ENCODE measurements at places on chromosomes 7 and 10.

- no peak for DNase-seq
These were observed 595.5 kb downstream of the INHBA start for GRCh38 chr7:41107330-41107937.

GRCh38 chr10:114357515-114357996, 46.7 kb downstream of the AFAP1L2 start:
- DNase-seq: no peak

- DNase-seq: no peak
These were observed 724.5 kb upstream of the POT1 start for GRCh38 chr7:125654076-125654475.

- no peak for DNase-seq
These were observed 7.3 kb downstream of the SCART1 start for GRCh38 chr10:133461027-133461426.

GRCh38 chr7:4144172-4144701, 537.9 kb upstream of the FOXK1 start:
- no peak for DNase-seq

- no peak for DNase-seq
These were observed 112.8 kb downstream of the PTEN start for GRCh38 chr10:87976101-87976743.

DNA sequence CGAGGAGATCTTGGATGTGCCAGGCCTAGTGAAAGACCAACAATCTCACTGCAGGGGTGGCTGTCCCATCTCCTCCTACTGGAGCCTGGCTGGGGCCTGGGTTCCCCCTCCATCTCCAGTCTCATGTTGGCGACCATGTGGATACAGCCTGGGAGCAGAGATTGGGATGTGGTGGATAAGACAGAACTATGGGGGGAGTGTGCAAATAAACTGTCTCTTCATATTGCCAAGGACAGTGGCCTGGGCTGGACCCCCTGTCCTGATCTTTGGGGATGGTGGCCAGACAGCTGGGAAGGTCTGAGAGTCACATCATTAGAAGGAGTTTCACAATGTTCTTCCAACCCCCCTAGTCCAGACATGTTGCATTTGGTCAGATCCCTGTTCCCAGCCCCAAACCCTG, 5.8 kb upstream of the MINDY4 start:
- no peak for DNase-seq

- DNase-seq: no peak
These were observed 757 bp downstream of the ANKIB1 start for GRCh38 chr7:92246360-92247101.

DNA sequence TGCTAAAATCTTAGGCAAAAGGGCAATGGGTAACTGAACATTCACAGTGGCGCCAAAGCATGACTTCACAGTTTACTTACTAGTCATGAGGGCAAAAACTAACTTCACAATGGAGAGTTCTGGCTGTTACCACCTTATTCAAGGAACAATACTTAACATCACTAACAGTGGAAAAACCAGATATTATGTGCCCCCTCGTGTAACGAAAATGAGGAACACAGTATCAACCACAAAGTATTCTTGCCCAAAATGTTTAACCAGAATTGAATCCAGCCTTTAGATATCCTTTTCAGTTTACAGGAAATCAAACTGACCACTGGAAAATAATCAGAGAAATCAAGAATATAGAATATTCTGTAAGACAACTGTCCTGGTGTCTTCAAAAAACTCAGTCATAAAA, 9.5 kb downstream of the C7orf25 start:
- no peak for DNase-seq

DNA sequence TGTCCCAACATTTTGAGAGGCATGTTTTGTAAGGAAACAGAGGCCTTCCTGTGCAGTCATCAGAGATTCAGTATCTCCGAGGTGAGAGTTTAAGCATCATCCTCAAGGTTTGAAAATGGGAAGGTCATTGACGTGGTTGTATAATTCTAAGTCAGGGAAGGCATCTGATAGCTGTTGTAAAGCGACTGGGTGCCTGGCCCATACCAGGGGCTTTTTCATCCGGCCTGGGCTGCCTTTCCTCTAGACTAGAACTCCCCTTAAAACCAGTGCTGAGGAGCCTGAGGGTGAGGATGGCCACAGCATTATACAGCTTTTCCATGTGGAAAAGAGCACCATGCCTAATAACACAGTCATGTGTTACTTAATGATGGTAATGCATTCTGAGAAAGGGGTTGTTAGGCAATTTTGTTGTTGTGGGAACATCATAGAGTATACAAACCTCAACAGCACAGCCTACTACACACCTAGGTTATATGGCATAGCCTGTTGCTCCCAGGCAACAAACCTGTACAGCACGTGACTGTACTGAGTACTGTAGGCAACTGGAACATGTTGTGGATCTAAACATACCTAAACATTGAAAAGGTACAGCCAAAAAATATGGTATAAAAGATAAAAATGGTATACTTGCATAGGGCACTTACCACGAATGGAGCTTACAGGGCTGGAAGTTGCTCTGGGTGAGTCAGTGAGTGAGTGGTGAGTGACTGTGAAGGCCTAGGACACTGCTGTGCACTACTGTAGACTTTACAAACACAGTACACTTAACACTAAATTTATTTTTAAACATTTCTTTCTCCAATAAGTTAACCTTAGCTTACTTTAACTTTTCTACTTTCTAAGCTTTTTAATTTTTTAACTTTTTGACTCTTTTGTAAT, 13.5 kb upstream of the CACUL1 start:
- DNase-seq: no peak

- no peak for DNase-seq
These were observed 233.3 kb upstream of the CACNA2D1 start for GRCh38 chr7:82676777-82677463.

DNA sequence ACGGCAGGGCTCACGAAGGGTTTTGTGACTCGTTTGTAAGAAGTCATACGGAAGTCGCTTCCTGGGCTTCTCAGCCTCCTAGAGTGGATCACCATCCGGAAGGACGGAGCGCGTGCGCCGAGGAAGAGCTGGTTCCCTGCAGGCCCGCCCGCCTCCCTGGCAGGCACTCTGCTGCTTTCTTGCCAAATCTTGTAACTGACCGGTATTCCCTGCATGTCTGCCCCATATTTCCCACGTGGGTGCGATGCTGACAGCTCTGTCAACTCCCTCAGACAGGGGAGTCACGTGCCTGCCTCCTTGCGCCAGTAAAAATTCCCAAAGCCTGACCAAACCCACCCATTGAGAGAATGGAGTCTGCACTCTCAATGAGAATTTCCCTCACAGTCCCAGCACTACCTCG, 12.7 kb downstream of the SHH start:
- no peak for DNase-seq

DNA sequence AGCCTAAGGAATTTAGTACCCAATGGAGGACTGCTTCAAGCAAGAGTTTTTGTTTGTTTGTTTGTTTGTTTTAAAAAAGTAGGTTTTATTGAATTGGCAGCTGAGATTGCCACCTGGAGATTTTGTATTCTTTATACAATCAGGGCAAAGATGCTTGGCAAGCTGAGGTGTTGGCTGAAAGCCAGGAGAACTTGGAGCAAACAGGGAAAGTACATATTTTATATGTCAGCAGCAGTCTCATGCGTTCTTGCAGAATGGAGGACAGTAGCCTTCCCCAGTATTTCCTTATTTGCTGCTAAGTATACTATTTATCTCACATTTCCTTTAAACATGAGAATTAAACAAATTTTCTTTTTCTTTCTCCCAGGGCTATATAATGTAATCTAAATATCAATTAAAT, 22.6 kb upstream of the ICA1 start:
- no peak for DNase-seq

DNA sequence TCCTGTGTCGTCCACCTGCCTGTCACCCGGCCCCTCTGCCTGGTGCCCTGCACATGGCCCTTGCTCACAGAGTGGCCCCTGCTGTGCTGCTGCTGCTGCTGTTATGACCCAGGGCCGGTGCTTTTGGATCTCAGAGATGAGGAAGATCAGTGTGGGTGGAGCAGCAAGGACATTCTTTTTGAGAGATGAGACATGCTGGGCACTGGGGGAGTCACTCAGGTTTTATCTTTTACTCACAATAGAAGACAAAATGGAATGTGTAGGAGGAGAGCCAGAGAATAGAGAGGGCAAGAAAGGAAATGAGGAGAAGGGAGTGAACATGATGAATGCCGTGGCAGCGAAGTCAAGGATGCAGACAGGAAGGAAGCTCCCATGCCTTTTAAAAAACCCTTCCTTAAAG, 611.5 kb upstream of the DPP6 start:
- DNase-seq: no peak

DNA sequence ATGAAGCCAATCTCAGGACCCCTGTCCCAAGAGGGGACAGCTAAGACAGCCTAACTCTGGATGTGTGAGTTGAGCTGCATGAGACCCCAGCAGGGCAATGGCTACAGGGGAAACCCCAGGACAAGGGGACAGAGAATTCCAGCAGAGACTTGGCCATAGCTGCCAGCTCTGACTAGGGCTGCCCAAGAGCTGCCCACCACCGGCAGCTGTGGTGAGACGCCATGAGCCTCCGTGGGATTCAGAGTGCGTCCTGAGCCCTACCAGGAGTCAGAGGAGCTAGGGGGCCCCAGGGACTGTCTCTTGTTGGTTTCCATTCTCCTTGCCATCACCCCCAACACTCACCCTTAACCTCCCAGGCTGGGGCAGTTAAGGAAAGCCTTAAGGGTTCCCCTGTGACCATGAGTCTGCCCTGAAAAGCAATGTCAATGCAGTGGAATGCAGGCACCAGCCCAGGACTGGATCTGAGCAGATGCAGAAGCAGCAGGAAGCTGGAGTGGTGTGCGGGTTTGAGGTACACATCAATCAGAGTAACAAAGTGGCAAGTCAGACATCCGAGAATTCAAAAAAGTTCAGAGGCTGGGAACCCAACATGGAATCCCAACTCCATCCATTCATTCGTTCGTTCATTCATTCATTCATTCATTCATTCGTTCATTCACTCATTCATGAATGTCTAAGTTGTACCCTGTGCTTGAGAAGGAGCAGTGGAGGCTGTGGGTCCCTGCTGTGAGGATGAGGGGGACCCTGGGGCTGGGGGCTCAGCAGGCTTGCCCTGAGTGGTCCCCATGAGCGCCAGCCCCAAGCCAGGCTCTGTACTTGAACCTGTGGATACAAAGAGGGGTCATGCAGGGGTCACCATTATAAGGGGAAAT, 52.9 kb downstream of the C10orf120 start:
- no peak for DNase-seq

GRCh38 chr10:6953271-6953801, 373.3 kb upstream of the PRKCQ start:
- no peak for DNase-seq

Data from cerebellar nuclear complex (tissue), 1 donor.